Right renal cortex interstitium (tissue), 3 donors: ENCODE measurements at places on chromosomes 2 and 18.

- peak; percentile 15 for DNase-seq
These were observed 1.4 kb downstream of the B3GNT2 start for GRCh38 chr2:62197011-62197924.

GRCh38 chr2:112623913-112624777 lies 21.6 kb upstream of the SLC20A1 start:
- DNase-seq, result no peak

- DNase-seq, result no peak
These were observed 102.4 kb downstream of the CABLES1 start for GRCh38 chr18:23237524-23238151.

DNA sequence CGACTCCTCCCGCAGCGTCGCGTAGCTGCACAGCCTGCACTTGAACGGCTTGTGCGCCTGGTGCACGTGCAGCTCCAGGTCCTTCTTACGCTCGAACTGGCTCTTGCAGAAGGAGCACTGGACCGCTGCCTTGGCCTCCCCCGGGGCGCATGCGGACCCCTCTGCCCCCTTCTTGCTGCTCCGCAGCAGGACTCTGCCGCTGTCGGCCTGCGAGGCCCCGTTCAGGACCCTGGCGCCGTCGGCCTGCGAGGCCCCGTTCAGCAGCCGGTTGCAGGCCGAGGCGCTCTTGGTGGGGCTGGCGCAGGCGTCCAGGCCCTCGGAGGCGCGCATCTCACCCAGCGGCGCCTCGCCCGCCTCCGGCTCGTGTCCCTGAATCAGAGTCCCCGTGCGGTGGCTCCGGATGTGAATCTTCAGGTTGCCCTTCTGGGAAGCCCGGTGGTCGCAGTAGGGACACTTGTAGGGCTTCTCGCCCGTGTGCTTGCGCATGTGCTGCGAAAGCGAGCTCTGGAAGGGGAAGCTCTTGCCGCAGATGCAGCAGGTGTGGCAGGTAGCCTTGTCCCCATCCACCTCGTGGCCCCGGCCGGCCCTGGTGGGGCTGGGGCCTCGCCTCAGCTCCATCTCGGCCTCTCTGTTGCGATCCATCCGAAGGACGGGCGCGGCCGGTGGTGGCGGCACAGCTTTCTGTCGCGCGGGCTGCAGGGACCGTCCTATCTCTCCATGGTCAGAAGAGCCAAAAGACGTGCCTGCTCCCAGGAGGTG lies 52.5 kb downstream of the ZNF516 start:
- DNase-seq, result no peak

DNA sequence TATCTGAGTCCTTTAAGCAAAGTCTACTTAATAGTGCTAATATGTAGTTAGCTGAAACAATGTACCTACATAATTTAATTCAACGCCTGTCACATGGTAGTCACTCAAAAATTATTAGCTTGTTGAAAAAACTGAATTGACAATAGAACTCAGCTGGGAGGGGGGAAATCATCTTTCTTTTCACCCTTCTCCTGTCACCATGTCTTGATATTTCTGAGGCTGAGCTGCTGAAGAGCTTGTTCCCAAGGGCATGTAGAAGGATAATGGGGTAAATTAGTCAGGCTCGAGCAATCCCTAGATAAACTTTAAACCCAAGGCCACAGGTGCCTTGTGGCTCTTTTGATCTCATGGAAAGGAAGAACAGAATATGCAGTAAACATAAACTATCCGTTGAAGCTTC lies 339.6 kb upstream of the LRATD1 start:
- no peak for DNase-seq

GRCh38 chr2:43152186-43152585 lies 74.2 kb downstream of the ZFP36L2 start:
- DNase-seq, result no peak

DNA sequence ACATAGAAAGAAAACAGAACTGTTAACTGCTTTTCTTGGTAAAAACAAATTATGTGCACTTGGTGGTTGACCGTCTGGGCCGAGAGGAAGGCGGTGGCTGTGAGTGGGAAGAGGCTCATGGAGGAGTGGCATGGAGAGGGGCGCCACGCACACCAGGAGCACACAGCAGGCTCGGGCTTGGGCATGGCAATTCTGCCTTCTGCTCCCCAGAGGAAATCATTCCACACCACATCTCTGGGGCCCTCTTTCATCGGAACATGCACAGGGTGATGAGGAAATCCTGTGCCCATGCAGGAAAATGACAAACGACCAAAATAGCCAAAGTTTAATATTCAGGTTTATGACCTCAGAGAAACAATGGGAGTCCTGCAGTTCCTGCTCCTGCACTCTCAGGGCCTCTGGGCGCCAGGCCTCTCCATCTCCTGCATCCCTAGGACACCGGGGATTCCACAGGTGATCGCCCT lies 26.4 kb downstream of the WDFY1 start:
- no peak for DNase-seq

DNA sequence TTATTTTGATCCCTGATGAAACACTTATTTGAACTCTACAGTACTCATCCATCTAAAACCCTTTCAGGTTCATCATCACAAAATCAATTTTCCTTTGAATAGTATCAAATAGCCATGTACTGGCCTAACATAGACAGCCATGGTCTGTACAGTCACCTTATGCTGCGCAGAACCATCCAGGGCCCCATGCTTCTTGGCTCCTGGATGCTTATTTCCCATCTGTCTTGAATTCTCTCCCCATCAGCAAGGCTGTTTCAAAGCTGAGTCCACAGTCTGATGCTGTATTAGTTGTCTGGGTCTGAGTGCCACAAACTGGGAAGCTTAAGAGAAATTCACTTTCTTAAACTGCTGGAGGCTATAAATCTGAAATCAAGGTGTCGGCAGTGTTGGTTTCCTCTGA lies 290.2 kb downstream of the OSR1 start:
- no peak for DNase-seq

GRCh38 chr2:74439803-74440377 lies 1.8 kb downstream of the RTKN start:
- no peak for DNase-seq

- DNase-seq, result no peak
These were observed 284.4 kb upstream of the RGPD4 start for GRCh38 chr2:107542314-107542740.

- no peak for DNase-seq
These were observed 92.7 kb downstream of the FAM124B start for GRCh38 chr2:224309176-224309575.

GRCh38 chr2:239387811-239388210 lies 13.0 kb downstream of the HDAC4 start:
- no peak for DNase-seq

GRCh38 chr2:46825231-46825938 lies 90.2 kb downstream of the MCFD2 start:
- no peak for DNase-seq

DNA sequence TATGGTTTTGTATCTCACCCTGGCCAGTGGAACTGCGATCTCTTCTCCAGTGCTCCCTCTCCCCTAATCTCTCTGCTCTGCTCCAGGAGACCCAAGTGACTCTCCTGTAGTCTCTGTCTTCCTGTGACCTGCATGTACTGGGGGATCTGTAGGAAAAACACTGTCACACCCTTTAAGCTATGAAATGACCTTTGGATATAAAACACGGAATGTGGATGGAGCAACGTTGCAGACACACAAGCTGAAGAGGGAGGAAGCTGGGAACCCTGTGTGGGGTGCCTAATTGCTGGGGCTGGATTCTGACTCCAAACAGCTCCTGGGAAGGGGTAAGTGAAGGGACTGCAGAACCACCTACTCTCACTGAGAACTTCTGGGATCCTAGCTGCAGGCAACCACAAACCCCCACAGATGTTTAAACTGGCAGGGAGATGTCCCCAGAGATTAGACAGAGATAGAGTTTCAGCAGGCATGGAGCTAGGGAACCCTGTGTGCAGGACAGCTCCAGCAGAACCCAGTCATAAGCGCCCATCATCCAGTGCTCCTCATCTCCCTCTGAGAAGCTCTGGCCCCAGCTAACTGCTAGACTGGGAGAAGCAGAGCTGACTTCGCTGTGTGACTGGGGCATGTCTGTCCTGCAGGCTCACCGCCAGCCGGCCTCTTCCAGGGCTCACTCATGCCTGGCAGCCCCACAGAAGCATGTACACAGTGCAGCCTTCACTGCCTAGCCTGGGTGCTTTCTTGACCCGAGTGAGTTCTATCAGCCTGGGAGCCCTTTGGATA lies 482.7 kb upstream of the SETBP1 start:
- DNase-seq, result no peak
